Activated T-helper 9 cell treated with anti-CD3 and anti-CD28 coated beads, Interleukin-2, amount 50 U/mL, for 16 hours (primary cell): ENCODE measurements at places on chromosomes 3 and 15.

GRCh38 chr15:25850154-25851111, 12.7 kb downstream of the ATP10A start:
- DNase-seq, result peak; percentile 56

GRCh38 chr3:9450126-9450525, 52.7 kb downstream of the SETD5 start:
- DNase-seq, result no peak

DNA sequence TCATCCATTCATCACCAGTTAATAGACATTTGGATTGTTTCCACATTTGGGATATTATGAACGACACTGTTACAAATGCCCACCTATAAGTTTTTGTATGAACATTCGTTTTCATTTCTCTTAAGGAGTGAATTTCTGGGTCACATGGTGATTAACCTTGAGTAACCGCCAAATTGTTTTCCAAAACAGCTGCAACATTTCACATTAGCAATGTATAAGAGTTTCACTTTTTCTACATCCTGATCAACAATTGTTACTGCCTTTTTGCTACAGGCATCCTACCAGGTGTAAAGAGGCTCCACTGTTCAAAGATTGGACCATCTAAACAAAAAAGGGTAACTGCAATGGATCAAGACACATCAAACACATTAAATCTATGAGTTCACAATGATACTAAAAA, 52.0 kb downstream of the CPEB1 start:
- DNase-seq, result no peak

GRCh38 chr15:81256916-81257315, 60.2 kb downstream of the IL16 start:
- DNase-seq, result no peak

GRCh38 chr15:88131937-88132336, 124.6 kb downstream of the NTRK3 start:
- no peak for DNase-seq
